Activated CD4-positive, alpha-beta T cell treated with anti-CD3 and anti-CD28 coated beads, Interleukin-2, amount 10 ng/mL, durations not matched to agents 24 days and 14 days (primary cell): ENCODE measurements at places on chromosomes 5 and 9. TPM values are rescaled to one million over a fixed set of nuclear protein-coding genes. Genes with fewer than 3 reads are reported as not detected.
A peak's percentile ranks its signal among the peaks of the same experiment; 100 is the strongest.

- no peak for DNase-seq
These were observed 96.7 kb downstream of the MRPS27 start for GRCh38 chr5:72223371-72223770.

DNA sequence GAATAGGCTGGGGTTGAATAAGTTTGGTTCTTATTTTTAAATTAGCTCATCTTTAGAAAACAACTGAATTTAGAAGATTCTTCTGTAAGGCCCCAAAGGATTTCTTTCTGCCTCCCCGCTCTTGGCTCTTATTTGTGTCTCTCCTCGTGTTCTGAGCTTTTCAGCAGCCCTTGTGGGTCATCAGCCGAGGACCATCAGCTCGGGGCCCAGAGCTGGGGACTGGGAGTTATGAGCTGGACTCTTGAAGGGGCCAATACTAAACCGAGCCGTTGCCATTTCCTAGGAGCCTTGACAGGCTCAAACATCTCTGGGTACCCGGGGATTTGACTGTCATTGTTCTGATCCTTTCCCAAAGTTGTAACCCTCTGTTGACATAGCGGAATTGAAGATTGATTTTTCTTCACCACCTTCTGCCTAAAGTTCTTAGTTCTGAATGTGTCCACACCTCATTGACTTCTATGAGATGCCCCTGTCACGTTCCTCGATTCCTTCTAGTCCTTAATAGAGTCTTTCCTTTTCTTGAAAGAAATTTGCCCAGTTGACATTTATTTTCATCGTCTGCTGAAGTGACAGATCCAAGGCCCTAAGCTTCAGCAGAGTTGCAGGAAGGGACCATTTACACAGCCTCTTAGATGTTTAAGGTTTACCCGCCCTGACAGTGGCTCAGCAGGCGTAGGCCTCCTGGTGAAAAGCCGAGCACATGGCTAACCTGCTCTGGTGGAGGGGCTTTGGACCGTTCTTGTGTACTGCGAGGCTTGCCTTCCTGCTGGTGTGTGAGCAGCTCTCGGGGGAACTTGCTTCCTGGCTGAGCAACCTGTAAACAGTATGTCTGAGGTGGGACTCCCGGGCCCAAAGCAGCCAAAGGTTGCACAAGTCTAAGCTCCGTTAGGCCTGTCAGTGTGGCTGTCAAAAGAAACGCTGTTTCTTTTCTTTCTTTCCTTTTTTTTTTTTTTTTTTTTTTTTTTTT lies 24.0 kb downstream of the ABL1 start:
- no peak for DNase-seq

DNA sequence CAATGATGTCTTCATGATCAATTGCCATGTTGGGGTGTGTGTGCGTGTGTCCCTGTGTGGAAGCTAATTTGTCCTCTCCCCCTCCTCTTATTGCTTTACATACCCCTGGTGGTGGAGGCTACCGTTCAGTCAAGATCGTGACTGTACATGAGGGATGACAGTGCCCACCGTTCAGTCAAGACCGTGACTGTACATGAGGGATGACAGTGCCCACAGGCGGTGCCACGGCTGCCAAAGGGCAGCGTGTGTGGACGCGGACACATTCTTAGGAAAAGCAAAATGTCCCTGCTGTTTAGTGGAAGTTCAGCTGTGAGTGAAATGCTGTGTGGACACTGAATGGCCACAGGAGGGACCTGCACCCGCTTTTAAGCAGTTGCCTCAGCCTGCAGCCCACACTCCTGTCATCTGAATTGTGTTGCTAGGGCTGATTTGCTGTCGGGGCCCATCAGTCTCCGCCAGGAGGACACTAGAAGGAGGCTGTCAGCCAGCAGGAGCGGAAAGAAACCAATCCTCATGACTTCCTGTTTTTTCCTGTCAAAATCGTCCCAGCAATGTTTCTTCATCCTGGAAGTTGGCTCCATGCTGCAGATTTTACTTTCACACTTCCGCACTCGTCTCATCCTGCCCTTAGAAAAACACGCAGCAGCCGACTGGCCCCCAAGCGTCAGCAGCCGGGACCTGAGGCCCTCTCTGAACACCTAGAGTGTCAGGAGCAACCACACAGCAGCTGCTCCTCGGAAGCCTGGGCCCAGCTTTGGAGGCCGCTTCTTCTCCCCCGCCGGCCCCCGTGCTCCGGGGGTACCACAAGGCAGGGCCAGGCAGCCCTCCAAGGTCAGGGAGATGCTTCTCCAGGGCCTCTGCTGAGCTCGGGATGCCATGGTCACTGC lies 9.1 kb downstream of the OR2V1 start:
- DNase-seq, result no peak

DNA sequence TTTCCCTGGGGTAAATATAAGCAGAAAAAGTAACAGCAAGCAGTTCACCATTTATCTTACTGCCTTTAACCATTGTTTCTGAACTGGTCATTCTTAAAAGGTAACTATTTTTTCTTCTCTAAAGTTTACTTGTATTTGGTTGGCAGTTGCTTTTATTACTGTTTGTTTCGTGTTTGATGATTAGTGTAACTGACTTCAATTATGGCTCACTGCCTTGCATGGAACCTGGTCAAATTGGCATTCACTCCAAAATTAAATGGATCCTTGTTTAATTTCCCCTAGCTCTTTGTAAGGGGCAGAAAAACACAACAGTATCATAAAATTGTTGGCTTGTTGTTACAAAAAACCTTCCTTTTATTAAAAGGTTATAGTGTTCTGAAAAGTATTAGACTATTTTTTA lies 1723.9 kb upstream of the CDH6 start:
- no peak for DNase-seq

- no peak for DNase-seq
These were observed 10.6 kb upstream of the VLDLR start for GRCh38 chr9:2610985-2611384.

DNA sequence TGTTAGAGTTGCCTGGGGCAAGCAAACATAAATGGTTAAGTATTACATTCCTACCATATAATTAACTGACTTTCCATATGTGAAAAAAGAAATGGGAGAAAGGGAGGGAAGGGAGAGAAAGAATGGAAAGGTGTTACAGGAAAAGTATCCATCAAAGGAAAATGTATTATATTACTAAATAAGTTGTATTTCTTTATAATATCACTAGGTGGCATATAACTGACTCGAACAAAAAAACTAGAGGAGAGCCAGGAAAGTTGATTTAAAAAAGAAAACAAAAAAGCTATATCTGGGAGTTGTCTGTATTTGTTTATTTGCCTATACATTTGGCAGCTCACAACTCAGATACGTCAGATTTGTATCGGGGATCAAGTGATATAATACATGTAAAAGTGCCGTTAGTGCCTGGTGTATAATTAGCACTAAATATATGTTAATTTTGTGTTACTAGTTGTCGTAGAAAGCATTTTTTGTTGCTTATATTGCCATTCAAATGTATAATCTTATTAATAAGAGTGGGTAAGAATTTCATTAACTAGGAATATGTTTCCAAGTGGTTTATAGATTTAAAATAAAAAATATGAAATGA lies 59.6 kb upstream of the ADAMTS19 start:
- DNase-seq, result no peak

- no peak for DNase-seq
These were observed 15.8 kb downstream of the NEK6 start for GRCh38 chr9:124273427-124274160.

DNA sequence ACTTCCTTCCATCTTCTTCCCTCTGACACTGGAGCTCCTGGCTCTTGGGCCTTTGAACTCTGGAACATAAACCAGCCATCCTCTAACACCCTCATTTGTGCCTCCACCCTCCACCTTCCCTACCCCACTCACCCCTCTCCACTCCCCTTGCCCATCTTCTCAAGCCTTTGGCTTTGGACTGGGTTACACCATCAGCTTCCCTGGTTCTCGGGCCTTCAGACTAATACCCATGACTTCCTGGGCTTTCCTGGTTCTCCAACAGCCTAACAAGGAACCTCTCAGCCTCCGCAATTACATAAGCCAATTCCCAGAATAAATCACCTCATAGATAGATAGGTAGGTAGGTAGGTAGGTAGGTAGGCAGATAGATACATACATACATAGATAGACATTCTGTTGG lies 67.1 kb downstream of the FREM1 start:
- DNase-seq, result no peak

PCA3 gene
- total RNA-seq, result not detected in 2 replicates

DNA sequence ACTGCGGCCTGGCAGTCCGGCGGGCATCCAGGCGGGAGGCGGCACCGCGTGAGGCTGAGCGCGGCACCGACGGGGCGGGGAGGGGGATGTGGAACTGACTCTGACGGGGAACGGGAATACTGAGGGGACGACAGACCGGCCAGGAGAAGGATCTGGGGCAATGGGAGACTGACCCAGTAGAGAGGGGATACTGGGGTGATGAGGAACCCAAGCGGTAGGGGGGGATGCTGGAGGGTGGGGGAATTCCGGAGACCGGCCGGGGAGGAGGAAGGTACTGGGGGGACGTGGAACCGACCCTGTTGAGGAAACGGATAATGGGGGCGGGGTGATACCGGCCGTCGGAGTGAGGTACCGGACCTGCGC lies 423 bp downstream of the IPPK start:
- DNase-seq, result peak; percentile 83

- DNase-seq, result peak; percentile 32
These were observed 458.8 kb downstream of the DTWD2 start for GRCh38 chr5:118529361-118530144.

TBC1D13 gene
- total RNA-seq, result 19.2 and 19.9 TPM in 2 replicates
